ENCODE measurements at places on chromosomes 3 and 15. TPM values are rescaled to one million over a fixed set of nuclear protein-coding genes. Genes with fewer than 3 reads are reported as not detected.
A peak's percentile ranks its signal among the peaks of the same experiment; 100 is the strongest.

RMDN3 gene
- total RNA-seq: 19.3 TPM

RARRES1 gene
- not detected for total RNA-seq

ESYT3 gene
- 0.16 TPM for total RNA-seq

GPR27 gene
- not detected for total RNA-seq

KLHL18 gene
- 12.1 TPM for total RNA-seq

PTPRG gene
- 5.6 TPM for total RNA-seq

PLCB2 gene
- total RNA-seq: not detected

UPK1B gene
- not detected for total RNA-seq

CKMT1B gene
- not detected for total RNA-seq

AHSG gene
- total RNA-seq: not detected

GOLGA6A gene
- not detected for total RNA-seq

BLM gene
- total RNA-seq: 18.1 TPM

DNA sequence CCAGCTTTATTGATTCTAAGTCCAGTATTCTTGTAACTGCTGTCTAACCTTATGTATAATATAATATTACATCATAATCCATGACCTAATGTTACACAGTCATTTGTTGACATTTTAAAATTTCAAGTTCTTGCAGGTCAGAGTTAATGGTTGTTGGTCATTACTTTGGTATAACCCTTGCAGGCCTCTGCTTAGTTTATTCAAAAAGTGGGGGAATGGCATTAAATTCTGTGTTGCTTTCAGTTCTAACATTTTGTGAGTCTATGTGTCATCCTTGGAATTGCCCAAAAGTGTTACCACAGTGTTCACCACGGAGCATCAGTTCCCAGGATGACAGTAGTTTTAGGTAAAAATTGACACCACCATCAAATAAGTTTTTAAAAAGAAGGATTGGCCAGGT, 174.8 kb upstream of the BCL6 start:
- DNase-seq: no peak

- DNase-seq: peak; percentile 82
These were observed 28.2 kb downstream of the B3GNT5 start for GRCh38 chr3:183281126-183281797.

GRCh38 chr3:25854635-25855034, 64.7 kb downstream of the OXSM start:
- peak; percentile 57 for DNase-seq

- no peak for DNase-seq
These were observed 44.0 kb upstream of the SEMA6D start for GRCh38 chr15:47673232-47673761.

GRCh38 chr3:181383760-181384159, 328.0 kb upstream of the SOX2 start:
- no peak for DNase-seq

DNA sequence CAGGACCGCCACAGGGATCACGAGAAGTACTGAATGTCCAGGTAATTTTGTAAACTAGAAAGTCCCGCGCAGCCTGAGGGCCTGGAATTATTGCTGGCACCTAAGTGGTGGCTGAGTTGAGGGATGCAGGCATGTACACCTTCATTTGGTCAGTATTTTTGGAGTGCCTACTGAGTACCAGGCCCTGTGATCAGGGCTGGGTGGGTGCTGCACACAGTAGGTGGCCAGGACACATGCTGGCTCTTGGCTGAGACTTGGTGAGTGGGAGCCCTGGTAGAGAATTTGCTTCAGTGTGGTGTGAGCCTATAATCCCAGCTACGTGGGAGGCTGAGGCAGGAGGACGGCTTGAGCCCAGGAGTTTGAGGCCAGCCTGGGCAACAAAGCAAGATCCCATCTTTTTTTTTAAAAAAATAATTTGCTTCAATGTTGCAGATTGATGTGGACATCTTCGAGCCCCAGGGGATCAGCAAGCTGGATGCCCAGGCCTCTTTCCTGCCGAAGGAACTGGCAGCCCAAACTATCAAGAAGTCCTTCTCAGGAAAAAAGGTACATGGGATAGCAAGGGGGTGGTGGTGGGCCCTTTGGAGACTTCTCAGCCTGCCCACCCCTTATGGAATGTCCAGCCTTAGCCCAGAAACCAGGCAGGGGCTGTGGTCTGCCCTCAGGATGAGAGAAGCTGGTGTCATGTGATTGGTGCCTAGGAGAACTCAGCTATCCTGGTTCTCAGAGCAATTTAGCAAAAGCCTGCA, 2.6 kb downstream of the ITIH1 start:
- no peak for DNase-seq

GRCh38 chr3:37542331-37542730, 319.3 kb upstream of the CTDSPL start:
- no peak for DNase-seq

DNA sequence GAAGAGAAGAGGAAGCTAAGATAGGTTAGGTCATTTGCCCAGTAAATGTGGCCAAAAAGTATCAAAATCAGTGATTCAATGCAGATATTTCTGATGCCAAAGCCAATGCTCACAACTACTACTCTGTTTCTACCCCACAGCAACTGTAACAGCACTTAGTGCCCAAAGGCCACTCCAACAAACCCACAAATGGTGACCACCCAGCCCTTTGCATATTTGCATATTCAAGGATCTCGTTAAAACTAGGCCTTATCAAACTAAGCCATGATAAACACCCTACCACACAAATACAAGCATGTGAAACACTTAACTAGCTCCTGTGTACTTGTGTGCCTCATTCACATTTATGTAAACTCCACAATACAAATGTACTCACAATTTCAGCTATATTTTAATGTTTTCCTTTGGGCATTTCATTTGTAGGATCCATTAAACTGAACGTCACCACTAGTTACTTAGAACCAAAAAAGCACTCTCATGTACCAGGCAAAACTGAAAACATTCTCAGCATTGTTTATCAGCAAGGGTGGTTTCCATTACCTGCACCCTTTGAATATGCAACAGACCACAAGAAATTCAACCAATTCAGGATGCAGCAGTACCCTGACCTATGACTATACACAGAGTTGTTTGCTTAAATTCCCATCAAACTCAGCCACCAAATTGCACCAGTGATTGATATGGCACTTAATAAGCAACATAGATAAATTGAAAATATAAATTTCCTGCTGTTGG, 111.2 kb upstream of the STT3B start:
- DNase-seq: no peak

GRCh38 chr15:77864211-77865105, 213.1 kb downstream of the TBC1D2B start:
- DNase-seq: no peak

DNA sequence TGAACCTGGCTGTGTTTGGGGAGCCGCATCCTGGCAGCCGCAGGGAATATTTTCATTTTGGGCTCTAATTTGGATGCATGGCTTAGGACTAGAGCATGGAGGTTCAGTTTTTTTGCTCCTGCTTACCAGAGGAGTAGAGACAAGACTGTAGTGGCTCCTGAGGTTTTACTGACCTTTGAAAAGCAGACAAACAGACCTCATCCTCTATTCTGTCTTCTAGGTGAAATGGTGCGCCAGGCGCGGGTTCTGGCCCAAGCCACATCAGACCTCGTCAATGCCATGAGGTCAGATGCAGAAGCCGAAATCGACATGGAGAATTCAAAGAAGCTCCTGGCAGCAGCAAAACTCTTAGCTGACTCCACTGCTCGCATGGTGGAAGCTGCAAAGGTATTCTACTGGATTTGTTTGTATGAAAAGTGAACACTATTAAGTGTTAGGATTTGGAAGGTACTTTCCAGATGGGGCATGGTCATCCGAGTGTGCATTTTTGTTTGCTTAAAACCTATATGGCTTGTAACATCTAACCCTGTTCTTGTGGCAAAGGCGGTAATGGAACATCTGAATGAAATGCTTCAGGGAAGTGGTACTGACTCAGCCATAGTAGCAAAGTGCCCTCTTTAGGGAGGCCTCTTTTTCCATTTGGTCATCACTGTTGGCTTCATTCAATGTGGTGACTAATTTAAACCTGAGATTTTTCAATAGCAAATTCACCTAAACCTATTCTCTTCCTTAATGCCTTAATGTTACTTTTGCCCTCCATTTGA, 330.7 kb upstream of the TPM1 start:
- DNase-seq: peak; percentile 3

GRCh38 chr3:107512108-107512507, 10.7 kb upstream of the BBX start:
- no peak for DNase-seq

DNA sequence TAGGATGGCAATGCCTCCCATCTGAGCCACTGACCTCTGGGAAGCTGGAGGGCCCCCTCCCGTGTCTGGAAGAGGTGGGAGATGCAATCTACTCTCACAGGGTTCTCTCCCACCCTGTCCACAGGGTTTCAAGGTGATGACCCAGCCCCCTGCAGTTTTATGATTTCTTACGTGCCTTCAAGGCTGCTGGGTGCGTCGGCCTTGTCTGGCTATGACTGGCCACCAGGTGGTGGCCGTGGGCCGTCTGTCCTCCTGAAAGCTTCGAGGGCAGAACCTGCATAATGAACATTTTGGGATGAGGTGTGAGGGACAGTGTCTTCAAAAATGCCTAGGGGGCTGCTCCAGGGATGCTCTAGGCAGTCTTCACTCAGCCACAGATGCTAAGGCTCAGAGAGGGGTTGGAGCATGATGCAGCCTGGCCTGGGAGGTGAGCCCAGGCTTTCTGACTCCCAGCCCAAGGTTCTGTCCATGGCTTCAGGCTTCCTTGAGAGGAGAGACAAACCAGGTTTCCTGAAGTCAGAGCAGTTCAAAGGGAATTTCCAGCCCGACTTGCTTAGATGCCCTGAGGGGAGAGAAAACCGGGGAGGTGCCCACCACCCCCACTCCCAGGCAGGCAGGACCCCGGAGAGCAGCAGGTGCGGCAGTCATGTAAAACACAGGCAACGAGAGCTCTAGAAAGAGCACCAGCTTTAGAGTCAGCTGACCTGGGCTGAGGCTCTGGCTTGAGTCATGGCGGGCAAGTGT, 18.7 kb downstream of the ISG20 start:
- peak; percentile 34 for DNase-seq

DNA sequence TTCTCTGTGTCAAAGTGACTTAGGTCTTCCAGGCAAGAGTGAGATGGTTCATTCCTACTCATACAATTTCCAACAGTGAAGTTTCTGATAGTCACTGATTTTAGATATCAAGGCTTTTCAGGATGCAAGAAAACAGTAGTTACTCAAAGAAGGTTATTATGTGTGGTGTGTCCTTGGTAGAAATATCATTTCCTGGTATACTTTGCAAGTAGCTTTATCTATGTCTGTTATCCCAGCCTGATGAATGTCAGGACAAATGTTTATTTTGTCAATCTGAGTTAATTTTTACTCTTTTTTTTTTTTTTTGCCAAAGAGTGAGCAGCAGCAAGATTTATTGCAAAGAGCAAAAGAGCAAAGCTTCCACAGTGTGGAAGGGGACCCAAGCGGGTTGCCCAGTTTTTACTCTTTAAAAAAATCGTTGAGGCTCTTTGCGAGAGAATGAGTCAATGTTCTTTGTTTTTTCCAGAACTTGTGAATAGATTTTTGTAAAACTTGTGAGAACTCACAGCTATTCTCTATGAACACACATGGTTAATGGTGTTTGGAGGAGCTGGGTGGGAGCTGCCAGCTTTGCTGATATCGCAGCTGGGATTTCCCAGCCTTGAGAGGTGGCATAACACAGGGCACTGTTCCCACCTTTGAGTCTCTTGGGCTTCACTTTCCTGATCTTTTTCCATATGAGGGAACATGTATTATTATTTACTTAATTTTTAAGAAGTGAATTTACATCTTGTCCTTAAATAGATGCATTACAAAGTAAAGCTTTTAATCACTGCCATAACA, 51.9 kb downstream of the SV2B start:
- no peak for DNase-seq

- no peak for DNase-seq
These were observed 84.5 kb upstream of the SETMAR start for GRCh38 chr3:4218456-4219226.

DNA sequence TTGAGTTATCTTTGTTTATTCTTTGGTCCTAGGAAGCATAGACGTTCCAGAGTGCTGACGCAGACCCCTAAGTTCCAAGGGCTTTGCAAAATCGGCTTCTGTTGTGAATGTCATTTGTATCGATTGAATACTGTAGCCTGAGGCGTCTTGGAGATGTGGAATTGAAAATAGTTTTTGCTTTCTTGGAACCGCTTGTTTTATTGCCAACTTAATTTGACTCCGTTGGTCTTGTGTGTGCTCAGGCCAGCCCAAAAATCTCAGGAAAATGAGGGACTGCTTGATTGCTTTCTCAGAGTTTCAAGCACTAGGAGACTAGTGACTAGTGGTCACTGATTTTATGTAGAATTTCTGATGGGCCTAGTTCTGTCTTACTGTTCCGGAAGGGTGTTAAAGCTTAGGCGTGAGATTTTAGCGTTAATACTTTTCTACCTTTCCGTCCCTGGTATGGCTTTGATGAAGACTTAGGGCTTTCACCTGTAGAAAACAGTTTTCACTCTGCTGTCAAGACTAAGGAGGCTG, 263 bp upstream of the UTS2B start:
- peak; percentile 13 for DNase-seq

GRCh38 chr3:71453319-71453718, 130.2 kb downstream of the FOXP1 start:
- no peak for DNase-seq

GRCh38 chr3:146130881-146131371, 30.1 kb downstream of the PLOD2 start:
- peak; percentile 78 for DNase-seq

- DNase-seq: no peak
These were observed 676.6 kb downstream of the NSUN3 start for GRCh38 chr3:94739420-94739819.

GRCh38 chr3:169242708-169243513, 420.6 kb downstream of the MECOM start:
- DNase-seq: no peak

DNA sequence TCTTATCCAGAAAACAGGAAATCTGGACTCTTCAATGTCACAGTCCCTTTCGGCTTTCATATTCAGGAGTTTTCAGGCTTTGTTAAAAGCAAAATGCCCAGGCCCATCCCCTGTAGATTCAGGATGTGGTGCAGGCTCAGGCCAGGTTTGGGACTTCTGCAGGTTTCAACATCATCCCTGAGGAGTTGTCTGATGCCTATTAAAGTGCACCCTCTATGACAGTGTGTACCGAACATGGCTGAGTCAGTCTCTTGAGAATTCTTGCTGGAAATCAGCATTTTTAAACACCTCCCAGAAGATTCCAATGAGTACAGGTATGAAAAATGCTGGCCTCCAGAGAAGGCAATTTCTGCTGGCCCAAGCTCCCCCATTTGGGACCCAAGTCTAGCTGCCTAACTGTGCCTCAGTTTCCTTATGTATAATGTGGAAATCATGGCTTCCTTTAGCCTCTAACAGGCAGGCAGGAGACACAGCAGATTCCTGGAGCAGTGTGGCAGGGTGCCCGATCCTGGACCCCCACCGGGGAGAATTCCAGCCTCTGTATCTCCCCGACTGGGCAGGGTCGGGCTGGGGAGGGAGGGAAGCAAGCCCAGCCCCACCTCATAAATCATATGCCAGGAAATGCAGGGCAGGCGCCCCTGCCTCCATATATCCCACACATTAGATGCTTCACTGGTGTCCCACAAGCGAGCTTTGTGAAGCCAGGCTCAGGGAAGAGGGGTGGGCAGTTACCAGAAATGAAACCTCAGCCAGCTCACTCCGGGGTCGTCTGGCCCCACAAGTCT, 44.4 kb upstream of the SLC6A11 start:
- no peak for DNase-seq
